Suprapubic skin (tissue), 4 donors: ENCODE measurements at places on chromosomes 3 and 15.

GRCh38 chr15:58228718-58229117 is 90.5 kb downstream of the AQP9 start:
- DNase-seq: no peak

- DNase-seq: no peak
Observed at GRCh38 chr3:168089179-168089771, 6.4 kb downstream of the GOLIM4 start.

DNA sequence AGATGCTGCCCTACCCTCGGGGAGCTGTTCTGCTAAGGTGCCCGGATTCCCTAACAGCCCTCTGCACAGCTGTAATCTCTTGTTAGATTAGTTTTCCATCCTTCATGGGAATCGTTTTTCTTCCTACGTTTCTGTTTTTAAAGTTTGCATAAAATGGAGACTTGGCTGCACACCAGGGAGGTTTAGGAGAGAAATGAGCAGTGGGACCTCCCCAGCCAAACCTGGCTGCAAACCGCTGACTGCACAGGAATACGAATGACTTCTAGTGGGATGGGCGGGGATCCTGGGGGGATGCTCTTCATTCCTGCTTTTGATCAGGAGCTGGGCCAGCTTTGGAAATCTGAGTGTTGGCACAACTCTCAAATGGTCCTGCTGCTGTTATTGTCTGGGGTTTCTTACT is 77.5 kb downstream of the THSD4 start:
- DNase-seq: no peak

- no peak for DNase-seq
Observed at GRCh38 chr3:69712933-69713332, 26.3 kb upstream of the MITF start.

GRCh38 chr3:12750658-12751071 is 8.4 kb downstream of the TMEM40 start:
- DNase-seq: no peak

GRCh38 chr15:75732177-75732808 is 19.6 kb upstream of the CSPG4 start:
- peak; percentile 65 for DNase-seq

DNA sequence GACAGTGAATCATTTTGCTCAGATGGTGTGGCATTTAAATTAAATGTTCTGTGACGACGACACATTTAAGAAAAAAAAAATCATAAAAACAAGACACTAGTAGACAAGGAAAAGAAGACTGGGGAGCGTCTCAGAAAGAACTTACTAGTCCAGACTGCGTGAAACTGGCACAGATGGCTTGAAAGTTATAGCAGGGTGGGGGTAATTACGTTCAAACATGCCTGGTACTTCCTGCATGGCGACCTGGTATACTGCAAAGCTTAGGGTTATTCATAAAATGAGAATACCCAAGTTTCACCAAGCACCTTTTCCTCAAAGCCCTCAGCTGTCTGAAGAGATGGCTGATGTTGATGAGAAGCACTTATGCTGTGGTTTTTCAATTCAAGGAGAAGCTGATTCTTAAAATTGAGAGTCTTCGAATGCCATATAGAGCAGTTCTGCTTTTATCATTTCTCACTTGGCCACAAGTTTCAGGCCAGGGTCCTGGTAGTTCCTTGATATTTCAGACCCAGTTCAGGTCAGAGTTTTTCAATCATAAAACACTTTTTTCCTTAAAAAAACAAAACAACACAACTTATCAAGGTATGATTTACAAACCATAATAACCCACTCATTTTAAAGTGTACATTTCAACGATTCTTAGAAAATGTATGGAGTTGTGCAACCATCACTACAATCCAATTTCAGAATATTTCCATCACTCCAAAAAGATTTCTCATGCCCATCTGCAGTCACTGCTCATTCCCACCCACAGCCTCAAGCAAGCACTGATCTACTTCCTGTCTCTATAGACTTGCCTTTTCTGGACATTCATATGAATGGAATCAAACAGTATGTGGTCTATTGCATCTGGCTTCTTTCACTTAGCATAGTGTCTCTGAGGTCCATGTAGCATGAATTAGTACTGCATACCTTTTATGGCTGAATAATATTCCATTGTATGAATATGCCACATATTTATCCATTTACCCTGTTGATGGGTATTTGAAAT is 24.7 kb downstream of the PCOLCE2 start:
- DNase-seq: no peak

DNA sequence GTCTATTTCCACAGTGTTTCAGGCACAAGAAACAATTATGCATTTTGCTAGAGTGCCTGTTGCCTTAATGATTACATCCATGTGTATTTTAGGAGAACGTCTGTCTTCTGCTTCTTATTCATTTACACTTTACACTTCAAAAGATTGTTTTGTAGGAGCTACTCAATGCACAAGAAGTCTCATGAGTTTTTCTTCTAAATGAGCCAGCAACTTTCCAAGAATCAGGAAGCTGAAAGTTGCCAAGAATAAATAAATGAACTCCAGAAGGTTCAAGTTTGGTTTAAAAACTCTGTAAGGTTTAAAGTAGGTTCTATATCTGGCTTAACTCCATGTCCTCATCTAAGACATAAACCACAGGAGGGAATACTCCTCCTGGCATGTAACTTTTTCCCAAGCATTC is 103.8 kb upstream of the ADPGK start:
- DNase-seq: no peak

- DNase-seq: no peak
Observed at GRCh38 chr15:87080547-87080946, 1000.9 kb downstream of the AGBL1 start.

DNA sequence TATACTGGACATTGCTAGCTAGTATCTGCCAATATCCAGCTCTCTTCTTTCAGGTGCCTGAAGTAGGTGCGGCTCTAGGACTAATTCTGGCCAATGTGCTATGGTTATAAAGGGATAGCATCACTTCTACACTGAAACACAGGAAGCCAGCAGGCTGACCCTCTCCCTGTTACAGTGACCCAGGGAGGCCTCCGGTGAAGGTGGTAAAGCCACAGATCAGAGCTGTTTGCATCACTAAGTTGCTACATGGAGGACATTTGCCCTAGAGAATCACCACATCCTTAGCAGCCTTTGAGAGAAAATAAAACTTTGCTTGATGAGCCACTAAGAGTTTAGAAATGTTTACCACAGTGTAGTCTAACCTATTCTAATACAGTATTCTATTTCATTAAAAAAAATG is 161.4 kb downstream of the CHST2 start:
- DNase-seq: no peak

DNA sequence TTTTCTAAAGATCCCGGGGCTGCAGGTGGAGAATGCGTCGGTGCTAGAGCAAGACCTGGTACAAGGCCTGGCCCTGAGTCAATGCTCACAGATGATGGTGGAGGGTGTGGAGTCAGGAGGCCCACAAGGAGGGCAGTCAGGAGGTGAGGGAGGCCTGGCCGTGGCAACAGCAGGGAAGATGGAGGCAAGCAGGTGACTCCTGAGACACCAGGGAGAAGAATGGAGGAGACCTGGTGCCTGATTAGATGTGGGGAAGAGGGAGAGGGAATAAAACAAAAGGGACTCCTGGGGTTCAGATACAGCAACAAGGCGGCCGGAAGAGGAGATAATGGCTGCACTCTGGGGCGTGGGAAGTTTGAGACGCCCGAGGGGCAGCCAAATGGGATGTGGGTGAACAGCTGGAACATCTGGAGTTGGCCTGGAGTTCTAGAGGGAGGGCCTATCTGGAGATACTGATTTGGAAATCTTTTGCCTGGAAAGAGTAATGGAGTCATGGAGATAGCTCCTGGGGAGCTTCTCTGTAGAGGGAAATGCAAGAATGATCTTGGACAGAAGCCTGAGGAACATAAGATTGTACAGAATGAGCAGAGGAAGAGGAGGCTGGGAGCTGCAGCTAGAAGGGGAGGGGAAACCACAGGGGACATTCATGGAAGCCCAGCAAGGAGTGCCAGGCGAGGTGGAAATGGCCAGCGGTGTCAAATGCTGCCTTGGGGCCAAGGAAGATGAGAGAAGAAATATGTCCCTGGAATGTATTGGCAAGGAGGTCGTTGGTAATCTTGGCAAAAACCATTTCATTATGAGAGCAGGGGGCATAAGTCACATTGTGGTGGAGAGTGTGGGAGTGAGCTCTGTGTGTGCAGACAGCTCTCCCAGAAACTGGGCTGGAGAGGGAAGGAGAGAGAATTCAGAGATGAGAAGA is 67.5 kb upstream of the CORO2B start:
- DNase-seq: peak; percentile 48

- no peak for DNase-seq
Observed at GRCh38 chr3:105594219-105594618, 227.5 kb downstream of the ALCAM start.

- no peak for DNase-seq
Observed at GRCh38 chr3:153038779-153039178, 123.2 kb upstream of the RAP2B start.

- no peak for DNase-seq
Observed at GRCh38 chr3:50100386-50100785, 11.7 kb downstream of the RBM5 start.

DNA sequence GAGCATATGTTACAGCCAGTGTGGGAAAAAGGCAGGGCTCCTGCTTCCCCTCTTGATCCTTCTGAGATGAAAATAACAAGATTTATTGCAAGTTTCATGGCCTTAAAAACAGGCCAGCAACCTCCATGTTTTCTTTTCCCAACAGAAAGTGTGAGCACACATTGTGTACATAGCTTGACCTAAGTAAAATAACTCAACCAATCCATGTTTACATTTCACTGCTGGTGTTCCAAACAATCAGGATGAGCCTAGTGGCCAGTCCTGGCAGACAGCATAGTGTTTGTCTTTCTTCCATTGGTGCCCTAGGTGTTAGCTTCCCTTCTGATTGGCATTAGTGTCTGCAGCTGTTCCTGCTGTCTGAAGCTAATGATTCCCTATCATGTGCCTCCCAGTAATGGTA is 847.7 kb downstream of the EPHA3 start:
- no peak for DNase-seq

GRCh38 chr3:72694398-72694797 is 153.8 kb downstream of the SHQ1 start:
- no peak for DNase-seq

GRCh38 chr15:35320911-35321310 is 225.1 kb downstream of the DPH6 start:
- DNase-seq: no peak

- no peak for DNase-seq
Observed at GRCh38 chr3:111332488-111333080, 209.4 kb upstream of the CD96 start.

DNA sequence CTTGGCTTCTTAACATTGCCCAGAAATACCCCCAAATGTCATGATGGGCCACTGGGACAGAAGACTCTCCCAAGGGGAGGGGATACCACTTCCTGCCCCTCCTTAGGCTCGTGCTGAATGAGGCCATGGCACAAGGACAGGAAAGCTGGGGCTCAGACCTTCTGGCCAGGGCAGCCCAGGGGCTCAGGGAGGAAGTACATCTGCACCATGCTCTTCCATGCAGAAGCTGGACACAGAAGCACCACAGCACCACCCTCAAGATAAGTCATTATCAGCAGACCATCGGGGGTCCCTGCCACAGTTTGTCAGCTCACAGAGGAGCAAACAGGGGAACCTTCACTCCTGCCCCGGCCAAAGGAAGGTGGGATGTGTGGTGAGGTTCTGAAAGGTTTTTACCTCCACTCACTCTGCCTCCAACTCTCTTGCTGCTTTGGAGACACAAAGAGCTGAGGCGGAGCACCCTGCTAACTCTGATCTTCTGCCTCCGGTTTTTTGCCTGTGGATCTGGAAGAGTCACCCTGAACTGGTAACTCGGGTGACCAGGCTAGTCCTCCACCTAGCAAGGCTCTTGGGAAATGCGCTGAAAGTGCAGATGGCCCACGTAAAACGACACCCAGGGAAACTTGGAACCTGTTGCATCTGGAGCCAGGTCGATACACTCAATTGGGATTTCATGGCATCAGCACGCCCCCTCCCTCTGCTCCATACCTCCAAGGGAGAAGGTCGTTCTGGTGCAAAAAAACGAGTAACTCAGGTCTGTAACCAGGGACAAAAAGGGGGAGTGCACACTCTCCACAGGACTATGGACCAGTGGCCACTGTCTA is 8.3 kb downstream of the BMF start:
- no peak for DNase-seq

- DNase-seq: no peak
Observed at GRCh38 chr3:150978566-150979148, 6.1 kb upstream of the CLRN1 start.

GRCh38 chr3:59882746-59883145 is 832.9 kb upstream of the CFAP20DC start:
- no peak for DNase-seq

GRCh38 chr15:42329161-42329560 is 30.1 kb upstream of the CAPN3 start:
- DNase-seq: no peak

GRCh38 chr15:63465104-63465503 is 39.3 kb upstream of the USP3 start:
- no peak for DNase-seq

GRCh38 chr3:123789760-123790159 is 94.4 kb downstream of the MYLK start:
- DNase-seq: no peak

- no peak for DNase-seq
Observed at GRCh38 chr15:35926007-35926380, 380.0 kb upstream of the DPH6 start.

GRCh38 chr3:56347219-56347871 is 120.9 kb downstream of the ERC2 start:
- no peak for DNase-seq

DNA sequence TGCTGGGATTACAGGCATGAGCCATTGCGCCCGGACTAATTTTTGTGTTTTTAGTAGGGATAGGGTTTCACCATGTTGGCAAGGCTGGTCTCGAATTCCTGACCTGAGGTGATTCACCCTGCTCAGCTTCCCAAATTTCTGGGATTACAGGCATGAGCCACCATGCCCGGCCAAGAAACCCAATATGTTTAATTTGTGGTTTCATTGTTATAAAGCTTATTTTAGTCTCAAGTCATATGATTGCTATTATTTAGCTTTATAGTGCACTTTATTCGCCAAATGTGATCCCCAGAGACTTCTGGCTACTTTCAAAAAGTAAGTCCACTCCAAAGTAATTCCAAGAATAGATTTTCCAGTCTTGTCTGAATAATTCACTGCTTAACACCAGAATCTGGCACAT is 19.3 kb upstream of the SLC4A7 start:
- no peak for DNase-seq

DNA sequence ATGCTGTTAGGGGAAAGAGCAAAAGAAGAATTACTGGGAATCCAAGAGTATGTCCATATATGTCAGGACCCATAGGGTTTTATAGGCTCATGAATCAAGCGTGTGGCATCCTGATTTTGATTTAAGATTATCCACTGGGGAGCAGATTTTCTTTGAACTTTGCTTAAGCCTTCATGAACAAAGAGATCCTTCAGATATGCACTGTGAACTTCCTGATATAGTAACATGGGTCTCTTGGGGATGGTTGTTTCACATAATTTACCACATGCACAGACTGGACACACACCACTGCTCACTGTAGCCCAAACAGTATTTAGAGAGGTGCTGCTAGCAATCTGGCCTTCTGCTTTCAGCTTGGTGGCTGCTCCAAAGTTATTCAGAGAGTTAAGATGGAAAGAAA is 200.9 kb upstream of the ZPLD1 start:
- DNase-seq: no peak

DNA sequence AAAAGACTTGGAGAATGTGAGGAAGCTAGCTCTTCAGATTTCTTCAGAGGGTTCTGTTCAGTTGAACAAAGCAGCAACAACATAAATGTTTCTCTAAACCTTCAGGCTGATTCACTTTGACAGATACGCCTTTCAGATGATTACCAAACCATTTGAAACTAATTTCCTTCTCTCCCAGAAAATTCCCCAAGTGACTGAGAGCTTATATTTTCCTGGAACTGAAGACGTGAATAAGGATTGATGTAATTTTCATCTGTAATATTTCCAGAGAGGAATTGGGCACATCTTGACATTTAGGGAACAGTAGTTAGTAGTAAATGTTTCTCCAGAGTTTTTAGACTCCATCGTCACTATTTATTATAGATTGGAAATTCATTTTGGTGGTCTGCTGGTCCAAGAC is 108.6 kb upstream of the AADACL2 start:
- no peak for DNase-seq
